ENCODE measurements at places on chromosomes 16 and 17.

DNA sequence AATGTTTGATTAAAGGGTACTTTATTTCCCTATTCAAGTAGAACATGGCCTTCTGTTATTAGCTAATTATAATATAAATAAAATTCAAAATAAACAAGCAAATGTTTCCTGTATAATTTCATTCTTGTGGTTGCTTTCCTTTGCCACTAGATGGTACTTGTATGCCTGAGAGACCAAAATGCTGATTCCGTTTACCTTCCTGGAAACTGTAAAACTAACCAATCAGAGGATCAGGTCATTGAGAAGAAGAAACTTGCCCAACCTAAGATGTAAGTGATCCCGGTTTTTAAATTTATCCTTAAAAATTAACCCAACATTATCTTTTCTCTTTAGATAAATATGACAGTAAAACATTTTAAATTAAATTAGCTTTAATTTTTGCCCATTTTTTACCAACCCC lies 8.1 kb upstream of the ABCA5 start:
- no peak for DNase-seq

GRCh38 chr16:67531247-67531646 lies 2.6 kb downstream of the RIPOR1 start:
- DNase-seq: no peak

- DNase-seq: no peak
Measured at GRCh38 chr17:8776248-8776647, 17.9 kb upstream of the SPDYE4 start.

GRCh38 chr17:45584092-45585036 lies 93.8 kb upstream of the PLEKHM1 start:
- DNase-seq: peak; percentile 59

DNA sequence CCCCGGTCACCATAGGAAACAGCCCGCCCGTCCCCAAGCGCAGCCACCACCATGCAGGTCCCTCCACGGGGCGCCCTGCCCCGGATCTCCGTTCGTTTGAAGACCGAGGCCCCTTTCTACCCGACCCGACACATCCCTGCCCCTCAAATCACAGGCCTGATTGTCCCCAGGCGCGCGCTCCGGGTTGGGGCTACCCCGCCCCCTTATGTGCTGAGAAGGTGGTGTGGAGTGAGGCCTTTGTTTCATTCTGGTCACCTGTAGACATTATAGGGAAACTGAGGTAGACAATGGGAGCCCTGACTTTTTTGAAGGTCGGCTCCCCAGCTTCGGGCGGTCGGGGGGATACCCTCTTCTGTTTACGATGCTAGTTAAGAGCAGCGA lies 763 bp upstream of the ACTG1 start:
- no peak for DNase-seq

- no peak for DNase-seq
Measured at GRCh38 chr16:12317856-12318537, 341.5 kb downstream of the SNX29 start.

DNA sequence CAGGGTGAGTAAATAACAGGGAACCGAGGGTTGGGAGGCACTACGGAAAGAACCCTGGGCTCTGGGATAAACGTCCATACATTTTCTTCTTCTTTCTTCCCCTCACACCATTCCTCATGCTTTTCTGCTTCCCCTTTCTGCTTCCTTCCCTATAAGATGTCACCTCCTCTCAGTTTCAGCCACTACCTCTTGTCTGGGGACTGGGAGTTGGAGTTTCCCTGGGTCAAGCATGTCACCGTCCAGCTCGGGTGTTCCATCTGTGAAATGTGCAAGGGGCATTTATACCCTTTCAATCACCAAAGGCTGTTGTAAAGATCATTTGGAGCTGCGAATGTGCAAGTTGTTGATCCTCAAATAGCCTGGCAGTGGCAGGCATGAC lies 17.5 kb upstream of the CCL22 start:
- no peak for DNase-seq

GRCh38 chr17:78524870-78525510 lies 52.2 kb downstream of the DNAH17 start:
- DNase-seq: no peak

DNA sequence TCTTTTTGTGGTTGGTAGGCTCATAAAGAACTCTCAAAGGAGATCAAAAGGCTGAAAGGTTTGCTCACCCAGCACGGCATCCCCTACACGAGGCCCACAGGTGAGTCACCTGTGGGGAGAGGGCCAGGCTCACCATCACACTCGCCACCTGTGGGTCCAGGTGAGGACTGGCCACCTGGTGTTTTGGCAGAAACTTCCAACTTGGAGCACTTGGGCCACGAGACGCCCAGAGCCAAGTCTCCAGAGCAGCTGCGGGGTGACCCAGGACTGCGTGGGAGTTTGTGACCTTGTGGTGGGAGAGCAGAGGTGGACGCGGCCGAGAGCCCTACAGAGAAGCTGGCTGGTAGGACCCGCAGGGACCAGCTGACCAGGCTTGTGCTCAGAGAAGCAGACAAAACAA lies 11.1 kb downstream of the GNPTG start:
- DNase-seq: no peak

GRCh38 chr17:68843522-68843921 lies 111.7 kb downstream of the ABCA8 start:
- DNase-seq: no peak

DNA sequence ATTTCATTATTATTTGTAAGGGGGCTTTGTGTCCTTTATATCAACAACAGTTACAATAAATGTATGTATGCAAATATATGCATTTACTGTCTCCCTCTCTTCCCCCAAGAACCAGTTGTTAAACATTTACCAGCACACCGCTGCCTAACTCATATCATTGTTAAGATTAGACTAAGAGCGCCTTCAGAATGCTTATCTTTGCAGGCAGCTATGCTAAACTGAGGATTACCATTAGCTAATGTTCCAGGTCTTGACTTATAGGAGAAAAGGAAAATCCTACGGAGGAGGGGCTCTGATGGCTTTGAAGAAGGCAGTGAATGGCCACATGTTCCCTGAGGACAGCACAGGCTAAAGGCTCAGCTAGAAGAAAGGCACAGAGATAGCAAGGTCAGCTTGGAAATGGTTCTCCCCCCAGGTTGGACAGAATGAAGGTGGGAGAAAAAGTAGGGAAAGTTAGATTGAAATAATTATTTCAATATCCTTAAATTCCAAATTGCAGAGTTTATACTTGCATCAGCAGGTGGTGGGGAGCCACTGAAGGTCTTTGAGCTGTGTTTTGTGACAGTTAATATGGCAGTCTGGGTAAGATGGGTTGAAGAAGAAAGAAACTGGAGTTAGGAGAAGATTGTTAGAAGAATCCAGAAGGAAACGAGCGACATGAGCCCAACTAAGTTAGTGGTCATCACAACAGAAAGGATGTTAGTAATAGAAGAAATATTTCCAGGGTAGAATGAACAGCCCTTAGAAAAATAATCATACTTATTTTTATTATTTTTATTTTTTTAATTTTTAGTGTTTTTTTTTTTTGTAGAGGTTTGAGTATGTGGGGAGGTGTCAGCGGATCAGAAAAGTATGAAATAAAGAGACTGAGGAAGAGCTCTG lies 87.0 kb upstream of the MAF start:
- no peak for DNase-seq

GRCh38 chr16:47750371-47750770 lies 289.2 kb downstream of the PHKB start:
- DNase-seq: no peak

GRCh38 chr16:6545329-6545728 lies 787.3 kb upstream of the RBFOX1 start:
- DNase-seq: no peak

DNA sequence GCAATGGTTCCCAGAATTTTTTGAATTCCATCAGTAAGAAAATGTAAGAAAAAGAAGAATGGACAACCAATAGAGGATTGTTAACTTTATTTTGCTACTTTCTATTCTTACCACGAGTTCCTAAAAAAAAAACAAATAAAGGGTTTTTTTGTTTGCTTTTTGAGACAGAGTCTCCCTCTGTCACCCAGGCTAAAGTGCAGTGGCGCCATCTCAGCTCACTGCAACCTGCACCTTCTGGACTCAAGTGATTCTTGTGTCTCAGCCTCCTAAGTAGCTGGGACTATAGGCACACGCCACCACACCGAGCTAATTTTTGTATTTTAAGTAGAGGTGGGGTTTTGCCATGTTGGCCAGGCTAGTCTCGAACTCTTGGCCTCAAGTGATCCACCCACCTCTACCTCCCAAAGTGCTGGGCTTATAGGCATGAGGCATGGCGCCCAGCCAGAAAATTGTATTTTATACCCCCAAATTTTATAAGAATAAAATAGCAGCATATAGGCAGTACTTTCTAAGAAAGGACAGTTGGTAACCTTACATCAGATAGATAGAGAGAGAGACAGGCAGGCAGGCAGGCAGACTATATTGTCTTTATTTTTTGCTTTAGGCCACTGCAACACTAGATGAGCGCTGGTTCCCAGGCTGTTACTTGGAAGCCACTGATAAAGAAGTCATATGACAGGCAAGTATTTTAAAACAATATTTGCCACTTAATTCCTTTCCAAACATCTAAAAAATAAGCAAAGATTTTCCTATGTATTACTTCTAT lies 127.5 kb downstream of the VPS53 start:
- no peak for DNase-seq

DNA sequence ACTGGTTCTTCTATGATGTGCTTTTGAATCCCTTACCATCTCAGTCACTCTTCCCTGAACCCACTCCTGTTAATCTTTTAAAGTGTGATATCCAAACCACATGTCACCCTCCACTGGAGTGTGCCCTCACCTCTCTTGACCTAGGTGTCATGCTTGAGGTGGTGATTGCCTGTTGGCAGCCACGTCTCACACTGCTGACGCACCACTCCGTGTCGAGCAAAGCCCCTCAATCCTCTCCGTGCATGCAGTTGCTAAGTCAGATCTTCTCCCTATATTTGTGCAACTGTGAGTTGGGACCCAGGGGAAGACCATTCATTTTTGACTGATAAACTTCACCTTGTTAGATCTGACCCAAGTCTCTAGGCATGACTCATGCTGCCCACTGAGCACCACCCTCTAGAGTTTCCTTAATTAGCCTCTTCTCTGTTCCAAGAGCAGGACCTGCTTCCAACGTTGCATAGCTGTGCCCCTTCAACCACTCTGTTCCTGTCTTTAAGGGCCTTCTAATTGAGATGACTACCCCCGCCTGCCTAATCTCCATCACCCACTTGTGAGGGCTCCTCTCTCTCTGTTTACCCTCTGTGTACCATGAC lies 2.7 kb downstream of the MYH13 start:
- DNase-seq: no peak

GRCh38 chr16:56336071-56336688 lies 89.2 kb downstream of the AMFR start:
- DNase-seq: no peak

All from HS-5 (cell line).